ENCODE measurements at places on chromosomes 6 and 20.

DNA sequence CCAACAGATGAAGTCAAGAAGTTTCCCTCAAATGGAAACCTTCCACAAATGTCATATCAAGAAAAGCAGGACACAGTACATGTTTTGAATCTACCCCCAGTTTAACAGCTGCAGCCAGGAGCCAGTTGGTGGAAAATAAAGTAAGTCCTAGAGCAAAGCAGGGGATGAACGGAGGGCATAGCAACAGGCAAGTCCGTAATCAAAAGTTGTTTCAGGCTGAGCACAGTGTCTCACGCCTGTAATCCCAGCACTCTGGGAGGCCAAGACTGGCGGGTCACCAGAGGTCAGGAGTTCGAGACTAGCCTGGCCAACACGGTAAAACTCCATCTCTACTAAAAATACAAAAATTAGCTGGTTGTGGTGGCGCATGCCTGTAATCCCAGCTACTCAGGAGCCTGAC lies 2.4 kb upstream of the SALL4 start:
- no peak for DNase-seq

GRCh38 chr6:107401573-107401972 lies 57.8 kb downstream of the PDSS2 start:
- DNase-seq: no peak

DNA sequence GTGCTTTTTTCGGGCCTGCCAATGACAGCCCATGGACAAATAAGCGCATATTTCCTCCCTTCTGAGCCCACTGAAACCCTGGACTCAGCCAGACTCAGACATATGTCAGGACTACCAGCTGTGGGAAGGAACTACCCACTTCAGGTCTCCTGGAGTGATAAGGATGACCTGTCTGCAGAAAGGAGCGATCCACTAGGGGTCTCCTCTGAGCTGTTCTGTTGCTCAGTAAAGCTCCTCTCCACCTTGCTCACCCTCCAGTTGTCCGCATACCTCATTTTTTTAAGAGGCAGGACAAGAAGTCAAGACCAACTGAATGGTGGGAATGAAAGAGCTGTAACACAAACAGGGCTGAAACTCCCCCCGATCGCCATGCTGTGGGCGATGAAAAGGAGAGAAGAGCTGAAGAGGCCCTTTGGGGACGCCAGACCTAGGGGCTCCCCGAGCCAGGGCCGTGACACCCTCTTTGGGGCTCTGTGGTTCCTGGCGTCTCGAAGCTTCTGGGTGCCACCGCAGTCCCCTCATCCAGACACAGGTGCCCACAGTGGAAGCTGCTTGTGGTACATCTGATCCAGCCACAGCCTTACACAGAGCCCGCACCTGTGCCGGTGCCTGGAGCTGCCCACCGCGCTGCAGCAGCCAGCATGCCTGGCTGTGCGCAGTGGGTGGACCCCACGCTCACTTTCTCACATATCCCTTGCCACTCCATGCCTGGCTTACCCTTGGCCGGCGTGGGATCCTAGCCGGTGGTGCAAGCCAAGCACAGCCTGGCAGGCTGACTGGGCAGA lies 68.8 kb downstream of the EYS start:
- DNase-seq: peak; percentile 30

DNA sequence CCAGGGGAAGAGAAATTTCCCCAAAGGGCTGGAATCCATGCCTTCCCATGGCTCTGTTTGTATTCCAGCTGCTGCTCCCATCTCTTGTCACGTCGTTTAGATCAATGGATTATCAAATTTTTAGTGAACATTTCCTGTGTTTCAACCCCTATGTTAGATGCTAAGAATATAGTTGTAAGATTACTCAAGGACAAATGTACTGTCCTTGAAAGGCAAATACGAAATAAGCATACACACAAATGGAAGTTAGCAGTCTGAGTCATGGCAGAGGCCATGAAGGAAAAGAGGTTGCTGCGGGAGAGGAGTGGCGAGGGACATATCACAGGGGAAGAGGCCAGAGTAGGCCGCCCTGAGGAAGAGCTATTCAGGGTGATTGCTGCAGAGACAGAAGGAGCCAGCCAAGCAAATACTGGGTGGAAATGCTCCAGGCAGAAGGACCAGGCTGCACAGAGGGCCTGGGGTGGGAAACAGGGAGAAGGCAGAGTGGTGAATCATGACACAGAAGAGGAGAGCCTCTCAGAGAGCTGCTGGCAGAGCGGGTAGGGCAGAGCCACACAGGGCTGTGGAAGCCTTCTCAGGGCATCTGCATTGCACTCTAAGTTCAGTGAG lies 219.2 kb upstream of the LRFN2 start:
- no peak for DNase-seq

DNA sequence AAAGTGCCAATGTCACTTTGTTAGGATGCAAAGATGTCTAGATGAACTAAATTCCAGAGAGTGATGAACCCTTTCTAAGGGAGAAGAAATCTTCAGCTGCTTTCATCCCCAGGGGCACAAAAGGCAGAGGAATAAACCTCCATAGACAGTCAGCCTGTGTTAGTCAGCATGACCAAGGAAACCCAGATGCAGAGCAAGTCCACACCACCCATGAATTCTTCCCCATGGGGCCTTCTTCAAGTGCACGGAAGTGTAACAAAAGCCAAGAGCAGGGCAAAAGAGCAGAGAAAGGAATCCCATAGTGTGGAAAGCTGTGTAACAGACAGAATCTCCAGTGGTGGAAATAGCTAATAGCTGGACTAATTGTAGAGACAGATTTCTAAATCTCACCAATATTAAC lies 50.0 kb downstream of the DCDC2 start:
- DNase-seq: no peak

- no peak for DNase-seq
Observed at GRCh38 chr6:16684195-16684689, 77.0 kb downstream of the ATXN1 start.

DNA sequence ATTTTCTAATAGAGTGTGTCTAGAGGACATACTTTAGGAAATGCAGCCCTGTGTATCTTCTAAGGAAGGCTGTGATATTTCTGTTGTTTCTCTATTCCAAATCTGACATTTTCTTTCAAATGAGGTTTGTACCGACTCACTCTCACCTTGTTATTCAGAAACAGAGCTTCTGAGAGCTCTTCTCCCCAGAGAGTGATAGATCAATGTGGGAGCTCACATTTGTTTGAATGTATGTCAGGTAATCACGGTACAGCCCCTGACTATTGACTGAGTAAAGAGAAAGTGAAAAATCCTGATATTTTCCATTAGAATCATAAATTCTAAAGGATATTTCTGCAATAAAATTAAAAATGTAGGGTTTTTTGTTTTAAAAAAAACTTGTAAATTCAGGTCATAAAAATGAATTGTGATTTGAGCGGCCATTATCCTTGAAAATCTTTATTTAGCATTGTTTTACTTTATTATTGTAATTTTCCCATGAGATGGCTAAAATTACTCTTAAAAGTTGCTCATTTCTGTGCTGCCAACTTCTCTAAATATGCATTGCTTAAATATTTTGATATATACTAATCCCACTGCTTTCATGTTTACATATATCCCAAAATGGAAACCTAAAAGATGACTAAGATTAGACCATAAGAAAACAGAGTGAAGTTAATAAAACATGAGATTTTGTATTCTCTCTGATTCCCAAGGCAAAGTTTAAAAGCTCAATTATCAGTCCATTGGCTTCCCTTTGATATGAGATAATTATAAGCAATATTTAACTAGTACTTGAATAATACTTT lies 1226.8 kb upstream of the CITED2 start:
- DNase-seq: no peak

- DNase-seq: no peak
Observed at GRCh38 chr20:4025679-4026078, 10.3 kb upstream of the RNF24 start.

DNA sequence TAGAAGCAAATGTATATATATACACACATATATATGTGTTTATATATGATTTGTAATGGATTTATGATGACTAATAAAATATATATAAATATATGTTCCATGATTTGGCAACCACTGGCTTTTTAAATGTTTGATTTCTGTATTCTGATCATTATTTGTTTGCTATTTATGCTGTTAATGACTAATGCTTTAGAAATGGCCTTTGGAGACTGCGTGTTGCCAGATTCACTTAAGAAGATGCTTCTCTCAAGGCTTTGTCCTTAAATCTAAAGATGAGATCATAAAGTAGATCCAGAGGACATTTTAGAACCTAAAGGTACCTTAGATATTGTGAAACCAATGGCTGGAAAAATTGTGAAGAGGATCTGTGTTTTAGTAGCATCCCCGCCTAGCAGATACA lies 116.0 kb upstream of the SUPT3H start:
- no peak for DNase-seq

DNA sequence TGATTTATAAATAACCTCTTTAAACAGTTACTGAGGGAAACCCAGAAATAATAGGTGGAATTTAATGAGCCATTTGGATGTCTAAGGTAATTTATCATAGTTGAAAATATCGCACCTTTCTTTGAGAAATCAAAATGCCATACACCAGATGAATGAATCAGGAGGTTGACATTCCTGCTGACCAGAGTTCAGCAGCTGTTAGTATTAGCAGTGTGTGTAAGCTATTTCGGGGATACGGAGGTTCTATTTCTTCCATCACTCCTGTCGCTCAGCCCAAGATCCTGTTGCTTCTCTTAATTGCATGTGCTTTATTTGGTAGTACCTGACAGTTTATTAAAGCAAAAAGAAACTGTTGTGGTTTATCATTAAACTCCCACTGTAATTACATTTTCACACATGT lies 67.1 kb downstream of the HDGFL1 start:
- DNase-seq: no peak

- DNase-seq: peak; percentile 69
Observed at GRCh38 chr20:57944988-57945387, 235.2 kb upstream of the PMEPA1 start.

- no peak for DNase-seq
Observed at GRCh38 chr6:56516003-56516402, 126.7 kb downstream of the DST start.

All from trophoblast cell (in vitro differentiated cells and primary cell).